Aortic smooth muscle cell (primary cell): ENCODE measurements at places on chromosomes 16 and 17. TPM values are rescaled to one million over a fixed set of nuclear protein-coding genes. Genes with fewer than 3 reads are reported as not detected.

Gene TBL3
- 29.7 and 32.4 TPM in 2 replicates for total RNA-seq

Gene TOX3
- total RNA-seq, result not detected in 2 replicates

Gene KRT28
- not detected in 2 replicates for total RNA-seq

Gene TMC5
- total RNA-seq, result 0.12 and 0.79 TPM in 2 replicates

Gene TP53TG3B
- not detected in 2 replicates for total RNA-seq

Gene TBC1D3D
- total RNA-seq, result not detected in 2 replicates

Gene SLC16A11
- total RNA-seq, result not detected in 2 replicates

Gene STH
- not detected in 2 replicates for total RNA-seq

Gene UQCRC2
- total RNA-seq, result 165 and 194 TPM in 2 replicates

Gene TBC1D3E
- total RNA-seq, result not detected in 2 replicates

Gene KRTAP4-5
- total RNA-seq, result not detected in 2 replicates

Gene OR3A3
- not detected in 2 replicates for total RNA-seq

Gene PRSS36
- 0.53 and 0.62 TPM in 2 replicates for total RNA-seq

Gene CTRL
- total RNA-seq, result 0.66 and 0.75 TPM in 2 replicates

Gene CIITA
- under 0.01 and 0.31 TPM in 2 replicates for total RNA-seq

Gene KRTAP3-3
- total RNA-seq, result not detected in 2 replicates

Gene CA10
- total RNA-seq, result not detected in 2 replicates

Gene NPIPA3
- total RNA-seq, result 1.3 and 1.7 TPM in 2 replicates

Gene DHRS7C
- not detected in 2 replicates for total RNA-seq

Gene OR4D1
- not detected in 2 replicates for total RNA-seq

Gene TP53TG3C
- not detected in 2 replicates for total RNA-seq

Gene UTS2R
- total RNA-seq, result not detected in 2 replicates

Gene LRRC37A3
- total RNA-seq, result 3.2 and 4.0 TPM in 2 replicates

Gene SPAG7
- 70.6 and 79.0 TPM in 2 replicates for total RNA-seq

Gene KRT40
- total RNA-seq, result not detected in 2 replicates

Gene CLEC10A
- 0.19 TPM in 1 of 2 replicates, not detected in the other for total RNA-seq

Gene TMEM204
- total RNA-seq, result 60.6 and 93.8 TPM in 2 replicates

Gene CMTM2
- not detected in 2 replicates for total RNA-seq

Gene SECTM1
- 4.4 and 5.5 TPM in 2 replicates for total RNA-seq

Gene KRT17
- 7.1 and 7.4 TPM in 2 replicates for total RNA-seq
